ENCODE measurements at places on chromosomes 5 and 9.

DNA sequence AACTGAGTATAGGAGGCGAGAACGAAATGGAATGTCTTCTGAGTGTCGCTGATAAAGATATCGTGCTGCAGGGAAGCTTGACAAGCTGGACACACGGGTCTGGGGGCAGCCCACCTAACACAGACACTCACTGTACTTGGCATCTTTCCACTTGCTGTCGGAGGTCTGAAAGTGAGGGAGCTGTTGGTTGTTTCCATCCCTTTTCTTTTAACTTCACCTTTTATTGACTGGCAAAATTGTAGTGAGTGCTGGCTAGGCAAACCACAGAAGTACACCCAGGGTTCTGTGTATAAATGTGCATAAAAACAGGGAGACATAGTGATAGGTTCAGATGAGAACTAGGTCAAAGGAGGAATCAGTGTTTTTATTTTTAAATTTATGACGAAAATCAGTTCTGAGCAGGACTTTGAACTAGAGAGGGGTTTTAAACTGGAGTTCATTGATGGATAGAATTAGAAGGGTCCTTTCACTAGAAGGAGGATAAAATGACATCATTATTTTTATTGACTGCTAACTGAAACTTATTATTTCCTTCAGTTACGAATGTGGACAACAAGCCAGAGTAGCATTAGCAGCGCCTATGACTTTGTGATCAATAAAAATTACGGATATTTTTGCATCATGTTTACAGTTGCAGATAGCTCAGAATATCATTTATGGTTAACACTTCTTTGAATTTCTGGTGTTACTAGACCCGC, 817 bp downstream of the GAPVD1 start:
- no peak for DNase-seq

GRCh38 chr9:28951945-28952344, 1378.7 kb upstream of the C9orf72 start:
- no peak for DNase-seq

DNA sequence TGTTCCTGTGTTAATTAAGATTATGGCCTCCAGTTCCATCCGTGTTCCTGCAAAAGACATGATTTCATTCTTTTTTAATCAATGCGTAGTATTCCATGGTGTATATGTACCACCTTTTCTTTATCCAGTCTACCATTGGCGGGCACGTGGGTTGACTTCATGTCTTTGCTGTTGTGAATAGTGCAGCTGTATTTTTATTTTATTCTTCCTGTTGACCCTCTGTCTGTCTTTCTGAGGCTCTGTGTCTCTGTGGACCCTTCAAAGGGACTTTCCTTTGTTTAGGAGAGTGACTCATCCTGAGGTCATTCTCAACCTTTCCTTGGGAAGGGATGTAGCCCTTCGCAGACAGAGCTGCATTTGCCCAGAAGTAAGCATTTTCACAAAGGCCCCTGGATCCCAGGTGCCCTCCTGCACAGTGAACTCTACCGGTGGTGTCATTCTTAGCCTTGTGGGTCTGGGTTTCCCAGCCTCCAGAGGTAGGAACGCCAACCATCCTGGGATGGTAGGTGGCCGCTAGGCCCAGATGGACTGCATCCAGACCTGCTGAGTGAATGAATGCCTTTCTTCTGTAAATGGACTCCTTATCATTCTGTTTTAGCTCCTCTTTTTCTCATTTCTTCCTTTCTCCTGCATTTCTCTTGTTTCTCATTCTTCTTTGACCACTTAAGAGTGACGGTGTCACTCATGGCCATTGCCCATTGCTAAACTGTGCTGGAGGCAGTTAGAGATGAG, 22.4 kb downstream of the TRIO start:
- DNase-seq: no peak

- DNase-seq: no peak
Observed at GRCh38 chr5:21398511-21398910, 1410.5 kb upstream of the CDH18 start.

DNA sequence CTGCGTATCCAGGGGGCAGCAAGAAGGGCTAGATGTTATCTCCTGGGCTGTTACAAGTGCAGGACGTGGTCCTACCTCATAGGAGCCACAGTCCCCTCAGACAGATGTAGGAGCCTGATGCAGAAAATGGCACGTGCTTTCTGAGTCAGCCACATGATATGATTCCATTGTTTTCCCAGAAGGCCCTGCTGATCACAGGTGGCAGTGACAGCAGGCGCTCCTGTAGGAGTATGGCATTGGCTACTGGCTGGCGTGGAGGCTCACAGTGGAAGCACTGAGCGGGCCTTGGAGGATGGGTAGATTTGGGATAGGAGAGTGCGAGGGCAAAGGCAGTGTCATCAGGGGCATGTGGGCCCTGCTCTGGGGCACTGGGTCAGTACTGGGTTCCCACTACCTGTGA, 21.9 kb downstream of the USP20 start:
- DNase-seq: no peak

- DNase-seq: no peak
Observed at GRCh38 chr5:150502847-150503246, 5.1 kb upstream of the NDST1 start.

DNA sequence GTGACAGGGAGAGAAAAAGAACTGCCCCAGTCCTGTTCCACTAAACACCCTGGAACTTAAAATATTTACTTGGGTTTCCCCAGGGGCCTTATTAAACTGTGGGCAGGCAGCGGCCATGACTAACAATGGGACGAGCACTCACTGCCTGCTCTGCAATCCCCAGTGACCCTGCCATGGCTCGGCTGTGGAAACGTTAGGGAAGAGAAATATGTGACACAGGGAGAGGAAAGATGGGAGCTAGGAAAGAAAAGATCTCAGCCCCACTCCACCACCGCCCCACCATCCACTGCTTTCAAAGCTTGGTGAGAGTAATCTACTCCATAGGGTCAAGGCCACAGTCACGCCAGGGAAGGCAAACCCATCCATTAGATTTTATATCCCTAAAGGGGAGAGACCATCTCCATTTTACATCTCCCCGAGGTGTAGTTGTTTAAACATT, 117.6 kb downstream of the EFNA5 start:
- DNase-seq: no peak

DNA sequence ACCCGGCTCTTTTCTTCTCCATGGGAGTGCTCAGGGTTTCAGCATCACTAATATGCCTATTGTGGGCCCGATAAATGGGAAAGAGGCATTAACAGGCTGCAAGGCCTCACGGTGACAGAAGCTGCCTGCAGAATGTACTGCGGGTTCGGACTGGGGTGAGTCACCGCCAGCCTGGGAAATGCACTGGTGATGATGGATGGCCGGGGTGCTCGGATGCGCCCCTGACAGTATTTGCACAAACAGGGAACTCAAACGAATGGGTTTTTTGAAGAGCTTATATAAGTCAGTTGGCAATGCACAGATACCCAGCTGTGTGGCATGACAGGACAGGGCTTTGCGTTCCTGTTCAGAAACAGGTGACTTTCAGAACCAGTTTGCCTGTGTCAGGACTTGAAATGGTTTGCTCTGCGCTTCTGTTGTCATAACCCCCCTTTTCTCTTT, 42.0 kb upstream of the PITX1 start:
- no peak for DNase-seq
